Left lung (tissue), 14 donors: ENCODE measurements at places on chromosomes 7 and 10. TPM values are rescaled to one million over a fixed set of nuclear protein-coding genes. Genes with fewer than 3 reads are reported as not detected.

The NDUFB8 gene
- 130 TPM for total RNA-seq

The MICALL2 gene
- total RNA-seq, result 36.5 TPM

The EPHA1 gene
- total RNA-seq, result 11.6 TPM

The LUC7L2 gene
- total RNA-seq, result 67.2 TPM

The CLEC5A gene
- 12.6 TPM for total RNA-seq
